Umbilical cord (tissue), 2 donors: ENCODE measurements at places on chromosomes 16 and 17. TPM values are rescaled to one million over a fixed set of nuclear protein-coding genes. Genes with fewer than 3 reads are reported as not detected.
A peak's percentile ranks its signal among the peaks of the same experiment; 100 is the strongest.

Gene BEAN1
- total RNA-seq = 22.1 TPM

Gene CCL17
- total RNA-seq = not detected

- peak; percentile 83 for DNase-seq
These were observed 14.0 kb downstream of the UBALD2 start for GRCh38 chr17:76278952-76279741.

DNA sequence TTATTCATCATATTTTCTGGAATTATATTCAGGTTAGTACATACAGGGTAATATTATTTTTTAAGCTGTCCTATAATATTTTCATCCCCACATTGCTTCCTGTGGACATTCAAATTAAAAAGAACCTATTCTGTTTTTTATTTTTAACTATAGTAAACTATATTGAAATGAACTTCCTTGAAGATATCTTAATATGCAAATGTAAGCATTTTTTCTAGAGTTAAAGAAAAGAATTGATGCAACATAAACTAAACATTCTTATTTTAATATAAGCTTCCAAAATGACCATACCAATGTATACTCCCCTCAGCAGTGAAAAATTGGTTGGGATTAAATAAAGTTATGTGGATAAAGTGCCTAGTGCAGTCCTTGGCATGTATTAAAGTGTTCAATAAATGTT, 416.6 kb downstream of the KIF2B start:
- DNase-seq = no peak

- no peak for DNase-seq
These were observed 807.1 kb downstream of the KCNJ2 start for GRCh38 chr17:70976447-70976846.
